Breast epithelium (tissue), 4 donors: ENCODE measurements at places on chromosomes 16 and 17.

DNA sequence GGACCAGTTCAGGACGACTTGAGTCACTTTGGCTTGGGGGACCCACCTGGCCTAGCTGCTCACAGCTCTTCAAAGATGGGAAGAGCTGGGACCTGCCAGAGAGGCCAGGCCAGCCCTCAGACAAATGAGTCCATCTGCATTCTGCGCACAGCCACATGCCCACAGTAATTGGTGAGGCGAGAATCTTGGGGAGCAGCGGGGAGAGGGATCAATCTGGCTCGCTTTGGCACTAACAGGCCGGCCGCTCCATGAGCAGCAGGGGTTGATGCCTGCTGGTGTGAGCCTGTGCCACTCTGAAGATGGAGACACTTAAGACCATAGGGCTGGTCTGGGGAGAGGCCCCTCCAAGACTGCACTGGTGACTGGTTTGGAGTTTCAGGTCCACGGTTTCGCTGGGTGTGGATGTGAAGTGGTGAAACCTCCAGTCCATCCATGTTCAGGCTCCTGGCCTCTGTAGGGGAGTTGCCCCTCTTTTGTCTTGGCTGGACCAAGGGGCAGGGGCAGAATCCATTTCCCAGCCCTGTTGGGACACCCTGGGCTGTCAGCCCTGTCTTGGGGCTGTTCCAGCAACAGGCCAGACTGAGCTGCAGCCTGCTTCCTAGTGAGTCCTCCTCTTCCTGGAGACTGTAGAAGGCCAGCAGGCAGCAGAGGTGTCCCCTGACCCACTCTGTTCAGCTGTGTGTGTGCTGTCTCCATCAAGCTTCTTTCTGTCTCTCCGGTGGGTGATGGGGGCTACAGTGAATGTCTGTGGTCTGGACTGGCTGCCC lies 7.3 kb downstream of the CTRL start:
- no peak for DNase-seq

GRCh38 chr16:79800016-79800608 lies 199.6 kb upstream of the MAF start:
- DNase-seq: no peak

DNA sequence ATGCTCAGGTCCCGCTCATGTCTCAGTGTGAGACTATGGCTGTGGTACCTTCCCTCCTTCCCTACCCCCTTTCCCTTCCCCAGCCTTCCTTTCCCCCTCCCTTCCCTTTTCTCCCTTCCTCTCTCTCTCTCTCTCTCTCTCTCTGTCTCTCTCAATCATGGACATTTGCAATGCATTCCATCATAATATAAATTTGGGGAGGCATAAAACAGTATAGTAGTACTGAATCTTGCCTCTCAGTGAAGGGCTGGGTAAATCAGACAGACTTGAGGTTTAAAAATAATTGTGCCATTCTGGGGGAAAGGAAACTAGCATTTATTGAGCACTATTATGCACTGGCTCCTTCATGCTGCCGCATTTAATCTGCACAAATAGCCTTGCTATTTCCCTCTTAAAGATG lies 4.3 kb downstream of the ZKSCAN2 start:
- DNase-seq: no peak

- DNase-seq: no peak
Measured at GRCh38 chr17:5234645-5235576, at the start of gene SCIMP. SCIMP (minus strand) TSS chr17:5234860; CDS start chr17:5234755, 105 bp downstream.

GRCh38 chr17:5861246-5861645 lies 208.9 kb upstream of the WSCD1 start:
- no peak for DNase-seq

GRCh38 chr17:55710410-55710809 lies 12.3 kb downstream of the TMEM100 start:
- no peak for DNase-seq

GRCh38 chr16:54253118-54253517 lies 33.5 kb downstream of the IRX3 start:
- DNase-seq: no peak

GRCh38 chr16:70582280-70582978 lies 58.8 kb downstream of the SF3B3 start:
- DNase-seq: peak; percentile 62

DNA sequence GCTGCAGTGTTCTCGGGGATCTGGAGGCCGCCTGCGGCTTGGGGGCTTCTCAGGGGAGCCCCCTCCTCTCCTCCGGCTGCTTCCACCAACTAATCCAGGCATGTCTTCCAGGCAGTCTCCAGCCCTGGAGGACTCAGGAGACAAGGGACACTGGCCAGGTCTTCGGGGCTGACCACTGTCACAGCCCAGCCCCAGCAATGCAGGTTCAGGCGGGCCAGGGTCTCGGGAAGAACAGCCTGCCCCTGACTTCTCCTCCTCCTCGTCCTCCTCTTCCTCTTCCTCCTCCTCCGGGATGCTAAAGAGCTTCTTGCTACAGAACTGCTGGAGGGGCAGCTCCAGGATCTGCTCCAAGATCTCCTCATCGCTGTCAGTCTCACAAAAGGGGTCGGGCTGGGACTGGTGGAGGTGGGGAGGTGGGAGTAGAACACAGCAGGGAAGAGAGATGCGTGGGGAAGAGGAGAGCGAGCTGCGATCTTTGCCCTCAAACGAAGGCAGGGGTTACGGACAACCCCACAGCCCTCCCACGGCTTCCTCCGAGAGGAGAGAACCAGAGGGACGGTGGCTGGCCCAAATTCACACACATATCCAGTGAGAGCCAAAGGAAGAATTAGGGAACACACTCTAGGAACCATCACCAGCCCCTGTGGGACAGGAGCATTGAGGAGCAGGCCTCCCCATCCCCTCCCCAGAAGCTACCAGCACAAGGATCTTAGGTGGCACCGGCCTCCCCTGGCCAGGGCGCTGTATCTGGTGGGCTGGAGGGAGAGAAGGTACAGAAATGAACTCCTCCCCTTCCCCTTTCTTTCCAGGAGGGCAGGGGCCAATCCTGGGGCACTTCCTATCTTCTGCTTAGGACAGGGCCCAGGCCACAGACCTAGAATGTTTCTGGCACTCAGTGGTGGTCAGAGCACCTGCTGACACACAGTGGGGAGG lies 19.3 kb downstream of the TSPOAP1 start:
- DNase-seq: peak; percentile 10
